ENCODE measurements at places on chromosomes 6 and 20.

DNA sequence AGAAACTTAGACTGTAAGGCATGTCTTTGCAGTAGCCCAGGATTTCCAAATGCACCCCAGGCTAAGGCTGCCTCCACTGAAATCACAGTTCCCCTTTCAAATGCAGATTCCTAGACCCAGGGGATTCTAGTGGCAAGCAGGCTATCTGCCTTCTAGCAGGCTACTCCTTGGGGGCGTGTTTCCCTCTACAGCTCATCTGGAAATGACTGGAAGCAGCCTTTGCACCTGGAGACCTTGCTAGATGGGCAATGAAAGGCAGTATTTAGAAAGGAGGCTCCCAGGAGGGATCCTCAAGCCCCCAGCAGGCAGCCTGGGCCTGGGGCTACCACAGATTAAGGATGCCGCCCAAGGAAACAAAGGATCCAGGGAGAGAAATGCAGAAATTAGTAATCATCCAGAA lies 26.0 kb upstream of the SYNDIG1 start:
- DNase-seq = no peak

DNA sequence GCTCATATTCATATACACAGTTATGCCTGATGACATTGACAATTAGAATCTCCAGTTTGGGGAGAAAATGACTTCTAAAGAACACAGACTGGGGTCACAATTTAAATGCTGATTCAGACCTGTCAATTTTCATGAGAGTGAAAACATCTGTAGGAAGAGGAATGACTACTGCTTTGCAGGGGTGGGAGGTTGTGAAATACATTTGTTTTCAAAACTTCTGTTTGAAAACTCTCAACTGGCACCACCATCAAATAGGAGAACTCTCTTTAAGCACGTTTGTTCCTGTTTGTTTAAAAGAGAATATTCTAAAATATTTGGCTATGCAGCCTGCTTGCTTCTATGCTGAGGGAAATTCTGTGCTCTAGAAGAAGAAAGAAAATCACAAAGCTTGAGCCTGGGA lies 50.8 kb upstream of the ADGRF5 start:
- DNase-seq = no peak

- no peak for DNase-seq
These were observed 1.9 kb downstream of the KIF16B start for GRCh38 chr20:16571333-16571732.

DNA sequence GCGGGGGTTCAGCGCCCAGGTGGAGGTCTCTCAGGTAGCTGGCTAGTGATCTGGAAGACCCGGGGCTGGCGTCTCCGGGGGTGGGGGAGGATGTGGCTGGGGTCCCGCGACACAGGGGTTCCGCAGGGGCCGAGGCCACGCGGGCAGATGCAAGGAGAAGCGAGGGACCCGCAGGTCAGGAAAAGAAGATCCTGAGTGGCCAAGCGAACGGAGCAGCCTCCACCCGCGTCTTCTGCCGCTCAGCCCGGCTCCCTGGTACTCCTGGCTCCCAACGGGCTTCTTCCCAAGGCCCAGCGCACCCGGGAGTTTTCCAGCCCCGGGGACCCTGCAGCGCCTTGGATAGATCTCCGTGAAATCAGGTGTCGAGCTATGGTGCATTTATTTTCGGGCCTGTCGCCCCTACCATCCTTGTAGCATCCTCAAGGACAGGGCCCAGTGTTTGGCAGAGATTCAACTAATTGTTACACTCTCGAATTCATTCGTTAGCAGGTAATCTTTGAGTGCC lies 682 bp upstream of the CHD6 start:
- peak; percentile 30 for DNase-seq

GRCh38 chr20:3121271-3121911 lies 36.9 kb upstream of the AVP start:
- no peak for DNase-seq

GRCh38 chr6:82129797-82130196 lies 117.7 kb downstream of the IBTK start:
- DNase-seq = no peak

DNA sequence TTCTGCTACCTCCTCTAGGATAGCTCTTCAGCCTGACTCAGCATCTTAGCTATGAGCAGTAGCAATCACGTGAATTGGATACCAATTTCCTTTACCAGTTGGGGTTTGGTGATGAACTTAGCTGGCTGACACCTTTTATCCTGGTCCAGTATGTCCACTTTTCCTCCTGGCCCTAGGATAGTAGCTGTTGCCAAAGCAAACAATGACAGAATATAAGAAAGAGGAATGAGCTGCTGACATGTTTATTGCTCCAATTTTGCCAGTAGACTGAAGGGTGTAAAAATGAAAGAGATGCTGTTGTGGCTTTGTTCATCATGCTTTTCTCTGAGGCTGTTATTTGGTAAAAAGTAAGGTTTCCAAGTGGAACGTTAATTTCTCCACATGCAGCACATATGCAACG lies 168.3 kb upstream of the JAG1 start:
- DNase-seq = no peak

- no peak for DNase-seq
These were observed 15.9 kb downstream of the TMEM200A start for GRCh38 chr6:130381459-130382380.

GRCh38 chr6:2772840-2773239 lies 7.6 kb downstream of the WRNIP1 start:
- DNase-seq = no peak

DNA sequence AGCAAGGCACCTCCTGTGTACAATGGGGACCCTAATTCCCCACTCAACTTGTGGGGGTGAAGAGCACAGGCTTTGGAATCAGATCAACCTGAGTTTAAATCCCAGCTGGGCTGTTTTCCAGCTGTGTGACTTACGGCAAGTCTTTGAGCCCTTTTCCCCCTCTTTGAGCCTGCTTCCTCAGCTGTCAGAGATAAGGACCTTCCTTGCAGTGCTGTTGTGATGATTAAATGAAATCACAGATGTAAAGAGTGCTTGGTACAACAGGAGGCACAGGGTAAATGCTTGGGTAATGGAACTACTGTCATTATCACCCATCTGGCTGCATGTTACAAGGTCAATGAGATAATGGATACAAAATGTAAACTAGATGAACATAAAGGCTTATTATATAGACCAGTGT lies 3.2 kb downstream of the SNX21 start:
- DNase-seq = peak; percentile 70

DNA sequence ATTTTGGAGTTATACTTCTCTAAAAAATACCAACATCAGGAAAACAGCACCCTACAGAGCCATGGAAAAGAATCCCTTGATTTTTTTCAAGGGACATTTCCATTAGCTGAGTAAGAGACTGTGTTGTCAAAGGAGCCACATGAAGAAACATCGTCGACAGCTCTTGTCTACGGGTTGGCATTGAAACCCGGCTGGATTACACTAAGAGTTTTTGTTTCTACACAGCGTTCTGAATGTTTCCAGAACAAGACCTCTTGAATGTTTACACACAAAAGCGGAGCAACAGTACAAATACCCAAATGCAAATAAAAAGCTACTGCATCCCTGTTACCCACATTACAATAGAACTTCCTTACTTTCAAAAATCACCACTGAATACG lies 2.4 kb upstream of the MYLK4 start:
- DNase-seq = no peak

DNA sequence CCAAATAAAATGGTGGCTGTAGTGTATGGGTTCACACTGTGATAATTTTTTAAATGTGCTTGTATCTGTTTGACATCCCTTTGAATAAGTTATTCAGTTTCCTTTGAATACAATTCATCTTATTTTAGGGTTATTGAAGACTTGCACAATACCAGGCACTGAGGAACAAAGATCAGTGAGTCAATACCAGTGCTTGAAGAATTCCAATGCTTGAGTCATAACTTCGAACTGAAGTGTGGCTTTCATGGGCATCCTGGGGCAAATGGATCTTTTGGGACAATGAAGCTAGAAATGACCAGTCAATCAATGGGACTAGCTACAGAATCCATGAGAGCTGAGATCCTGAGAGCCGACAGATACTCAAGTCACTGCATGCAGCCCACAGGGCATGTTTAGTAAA lies 349.9 kb upstream of the FLRT3 start:
- no peak for DNase-seq

GRCh38 chr6:62707156-62707555 lies 421.1 kb upstream of the KHDRBS2 start:
- no peak for DNase-seq

- no peak for DNase-seq
These were observed 56.0 kb downstream of the NOL4L start for GRCh38 chr20:32528905-32529670.

GRCh38 chr6:157987788-157988699 lies 6.4 kb downstream of the SYNJ2 start:
- DNase-seq = no peak

GRCh38 chr6:27829453-27830211 lies 82.6 kb downstream of the OR2B2 start:
- no peak for DNase-seq

- DNase-seq = no peak
These were observed 13.8 kb downstream of the SPINT4 start for GRCh38 chr20:45735988-45736387.

GRCh38 chr6:35969646-35970045 lies 48.7 kb upstream of the SRPK1 start:
- no peak for DNase-seq

DNA sequence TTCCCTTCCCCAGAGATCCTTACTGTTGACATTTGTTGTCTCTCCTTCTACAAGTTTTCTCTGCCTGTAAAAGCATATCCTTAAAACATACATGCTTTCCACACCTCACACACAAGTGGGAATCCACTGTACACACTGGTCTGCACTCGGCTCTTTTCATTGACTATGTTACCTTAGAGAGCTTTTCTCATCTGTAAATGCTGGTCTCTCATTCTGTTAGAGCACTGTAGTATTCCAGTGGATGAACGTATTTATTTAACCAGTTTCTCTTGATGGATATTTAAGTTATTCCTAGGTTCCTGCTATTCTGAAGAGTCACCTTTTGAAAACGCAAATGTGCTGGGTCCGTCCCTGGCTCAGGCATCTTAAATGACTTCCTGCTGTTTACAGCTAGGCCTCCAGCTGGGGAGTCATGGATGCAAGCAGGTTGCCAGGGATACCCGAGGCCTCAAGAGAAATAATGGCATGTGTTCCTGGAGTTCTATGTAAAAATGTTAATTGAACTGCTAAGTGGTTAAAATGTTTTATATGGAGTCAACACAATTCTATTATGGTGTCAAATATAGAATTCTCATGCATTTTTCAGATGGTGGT lies 61.1 kb upstream of the TGM3 start:
- no peak for DNase-seq

DNA sequence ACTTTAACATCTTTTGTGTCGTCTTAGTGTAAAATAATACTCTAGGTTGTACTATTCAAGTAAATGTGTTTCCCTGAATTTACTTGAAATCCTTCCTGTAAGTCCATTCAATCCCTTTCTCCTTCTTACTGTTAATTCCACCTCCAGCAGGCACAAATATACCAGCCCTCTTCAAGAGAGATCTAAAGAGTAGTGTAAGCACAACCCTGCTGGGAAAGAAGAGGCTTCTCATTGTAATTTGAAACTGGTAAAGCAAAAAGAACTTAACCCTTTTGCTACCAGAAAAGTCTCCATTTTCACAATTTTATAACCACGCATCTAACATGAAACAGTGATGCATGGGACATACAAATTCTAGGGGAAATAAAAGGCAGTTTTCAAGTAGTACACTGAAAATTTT lies at the start of gene BMP5:
BMP5 (minus strand) TSS at position 191 of the 400 bp plus-strand sequence. CDS start 725 bp downstream, outside the sequence.
- DNase-seq = no peak

DNA sequence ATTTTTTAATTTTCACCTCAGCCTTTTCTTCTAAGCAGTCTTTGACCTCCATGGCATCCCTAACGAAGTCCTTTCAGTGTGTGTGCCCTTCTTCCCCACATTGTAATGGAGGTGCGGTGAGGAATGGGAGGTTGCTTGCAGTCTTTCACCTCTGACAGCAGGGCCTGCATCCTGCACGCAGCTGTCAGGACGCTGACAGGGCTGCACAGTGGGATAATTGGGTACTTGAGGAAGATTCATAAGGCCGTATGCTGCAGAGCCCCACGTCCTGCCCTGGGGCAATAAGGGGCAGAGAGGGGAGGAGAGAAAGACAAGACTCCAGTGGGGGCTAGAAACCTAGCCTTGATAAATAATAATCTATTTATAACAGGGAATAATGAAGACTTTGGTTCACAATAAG lies 184.7 kb downstream of the SAMD5 start:
- no peak for DNase-seq

DNA sequence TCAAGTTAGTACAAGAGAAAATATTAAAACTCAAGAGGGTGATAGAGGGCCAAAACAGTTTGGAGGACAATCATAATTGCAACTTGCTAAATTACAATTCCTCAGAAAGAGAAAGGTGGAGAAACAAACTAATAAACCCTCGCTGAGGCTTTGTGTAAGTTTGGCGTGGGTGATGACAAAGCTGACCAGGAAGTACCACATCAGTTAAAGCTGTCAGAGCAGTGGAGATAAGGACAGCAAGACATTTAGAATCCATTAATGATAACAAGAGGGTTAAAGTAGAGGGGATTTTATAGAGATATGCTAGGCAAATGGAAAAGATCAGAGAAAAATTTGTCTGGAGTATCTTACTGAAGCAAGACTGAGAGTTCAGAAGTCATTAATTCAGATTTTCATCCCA lies 334.4 kb downstream of the TFAP2B start:
- no peak for DNase-seq

- no peak for DNase-seq
These were observed 57.3 kb downstream of the SULF2 start for GRCh38 chr20:47727909-47728361.

GRCh38 chr6:6723361-6723760 lies 134.8 kb downstream of the LY86 start:
- DNase-seq = no peak

DNA sequence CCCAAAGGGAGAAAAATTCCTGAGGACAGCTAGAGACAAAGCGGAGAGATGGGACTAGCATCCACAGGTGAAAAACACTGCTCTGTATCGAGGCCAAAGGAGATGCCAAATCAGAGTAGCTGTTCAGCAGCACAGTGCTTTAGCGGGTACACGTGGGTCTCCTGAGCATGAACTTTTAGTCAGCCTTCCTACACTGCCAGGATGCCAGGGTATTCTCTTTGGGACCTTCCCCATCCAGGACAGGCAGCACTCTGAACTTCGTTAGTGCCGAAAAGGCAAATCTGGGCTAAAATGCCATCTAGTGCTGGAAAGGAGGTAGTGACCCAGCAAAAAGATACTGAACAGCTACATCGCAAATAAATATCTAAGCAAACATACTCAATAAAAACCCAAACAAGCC lies 64.9 kb downstream of the C6orf58 start:
- DNase-seq = no peak
